ENCODE measurements at places on chromosomes 1 and 21.
A peak's percentile ranks its signal among the peaks of the same experiment; 100 is the strongest.

DNA sequence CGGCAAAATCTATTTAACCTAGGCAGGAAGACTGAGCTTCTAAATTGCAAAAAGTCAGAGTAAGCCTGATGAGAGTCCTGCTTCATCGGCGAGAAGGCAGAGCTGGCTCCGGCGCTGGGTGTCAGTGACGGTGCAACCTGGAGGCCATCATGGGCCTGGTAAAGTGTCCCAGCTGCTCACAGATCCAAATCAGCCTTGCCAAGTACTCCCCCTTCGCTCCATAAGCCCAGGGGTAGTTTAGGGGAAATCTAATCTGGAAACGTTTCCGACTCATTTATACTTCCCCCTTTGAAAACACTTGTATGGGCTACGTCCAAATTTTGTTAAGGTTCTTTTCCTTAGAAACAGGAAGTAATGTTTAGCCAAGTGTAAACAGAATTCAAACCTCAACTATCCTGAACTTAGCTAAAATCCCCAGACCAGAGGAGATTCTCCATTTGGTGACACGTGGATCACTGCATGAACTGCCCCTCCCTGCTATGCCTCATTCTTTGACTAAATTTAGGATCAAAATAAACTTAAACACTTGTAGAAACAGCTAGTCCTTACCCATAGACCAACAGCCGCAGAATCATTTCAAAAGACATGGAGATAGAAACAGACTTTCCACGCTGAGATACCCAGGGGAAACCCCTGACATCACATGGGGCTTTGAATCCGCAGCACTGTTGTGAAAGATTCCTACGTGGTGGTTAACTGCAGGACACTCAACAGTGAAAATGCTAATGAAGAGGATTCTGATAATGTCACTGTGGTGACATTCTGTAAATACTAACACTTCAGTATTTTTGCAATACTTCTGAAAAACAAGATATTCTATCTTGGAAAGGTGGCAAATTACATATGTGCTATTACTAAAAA is 172.7 kb downstream of the TGFBR3 start:
- DNase-seq = peak; percentile 35

- no peak for DNase-seq
Measured at GRCh38 chr1:109163551-109163950, 49.6 kb downstream of the ELAPOR1 start.

DNA sequence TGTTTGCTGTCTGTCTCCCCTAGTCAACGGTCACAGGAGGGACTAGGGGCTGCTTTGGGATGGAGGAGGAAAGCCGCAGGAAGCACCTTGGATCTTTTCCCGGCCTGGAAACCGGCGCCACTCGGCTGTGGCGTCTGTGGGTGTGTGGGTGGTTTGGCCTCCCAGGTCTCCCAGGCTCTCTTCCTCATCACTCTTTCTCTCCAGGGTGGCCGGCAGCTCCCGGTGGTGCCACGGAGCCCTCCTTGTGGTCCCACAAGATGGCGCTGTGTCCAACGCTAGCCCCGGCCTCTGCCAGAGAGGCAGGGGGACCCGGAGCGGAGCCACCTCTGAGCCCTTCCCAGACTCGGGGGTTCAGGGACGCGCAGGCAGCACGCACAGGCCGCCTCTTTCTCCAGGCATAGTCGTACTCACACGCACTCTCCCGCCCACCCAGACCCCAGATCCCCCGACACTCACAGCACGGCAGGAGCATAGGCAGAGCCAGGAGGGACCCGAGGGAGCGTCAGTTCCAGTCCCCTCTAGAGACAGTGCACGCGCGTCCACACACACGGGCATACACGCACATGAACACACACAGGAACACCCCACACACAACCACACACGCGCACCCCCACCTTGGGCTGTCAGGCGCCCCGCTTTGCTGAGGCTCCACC is 31.2 kb downstream of the CDCP2 start:
- peak; percentile 33 for DNase-seq

DNA sequence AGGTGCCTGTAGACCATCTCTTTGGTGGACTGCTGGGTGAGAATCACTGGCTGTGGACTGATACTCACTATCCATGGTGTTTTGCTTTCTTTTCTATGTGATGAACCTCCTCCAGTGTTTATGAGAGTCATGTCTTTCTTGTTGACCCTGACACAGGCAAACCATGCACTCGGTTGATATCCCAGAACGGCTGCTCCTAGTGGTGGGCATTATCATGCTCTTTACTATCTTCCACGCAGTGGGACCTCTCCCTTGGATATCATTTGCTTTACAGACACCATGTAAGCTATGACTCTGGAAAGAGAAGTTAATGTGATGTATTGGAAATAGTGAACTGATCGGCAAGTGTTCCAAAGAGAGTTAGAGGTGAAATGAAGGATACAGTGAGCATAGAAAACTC is 1455.6 kb downstream of the BRINP3 start:
- no peak for DNase-seq

- no peak for DNase-seq
Measured at GRCh38 chr21:35259457-35259856, 210.4 kb upstream of the RUNX1 start.

DNA sequence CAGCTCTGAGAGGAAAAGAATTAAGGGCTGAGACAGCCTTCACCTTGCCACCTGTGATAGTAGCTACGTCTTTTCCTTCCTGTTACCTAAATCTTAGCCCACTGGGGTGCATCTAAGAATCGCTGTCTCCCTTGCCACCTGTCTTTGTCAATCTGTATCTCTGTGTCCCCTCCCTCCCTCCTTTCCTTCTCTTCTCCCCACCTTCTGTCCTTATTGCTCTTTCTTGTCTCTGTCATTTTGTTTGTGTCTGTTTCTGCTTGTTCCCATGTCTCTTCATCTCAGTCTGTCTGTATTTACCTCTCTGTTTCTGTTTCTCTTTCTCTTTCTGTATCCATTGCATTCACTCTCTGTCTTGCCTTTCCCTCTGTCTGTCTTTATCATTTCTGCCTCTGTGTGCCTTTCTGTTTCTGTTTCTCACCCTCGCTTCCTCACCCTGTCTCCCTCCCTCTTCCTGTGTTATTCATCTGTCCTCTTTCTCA is 30.2 kb downstream of the SLC22A15 start:
- DNase-seq = no peak

DNA sequence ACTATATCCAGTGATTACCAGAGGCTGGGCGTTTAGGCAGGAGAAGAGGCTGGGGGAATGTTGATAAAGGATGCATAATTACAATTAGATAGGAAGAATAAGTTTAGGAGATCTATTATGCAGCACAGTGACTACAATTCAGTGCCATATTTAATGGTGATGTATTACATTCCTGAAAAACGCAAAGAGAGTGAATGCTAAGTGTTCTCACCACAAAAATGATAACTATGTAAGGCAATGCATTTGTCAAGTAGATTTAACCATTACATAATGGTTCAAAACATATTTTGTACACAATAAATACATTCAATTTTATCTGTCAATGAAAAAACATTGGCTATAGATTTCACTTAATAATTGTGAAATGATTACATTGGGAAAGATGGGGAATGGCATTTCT is 548.9 kb downstream of the NUF2 start:
- DNase-seq = no peak

DNA sequence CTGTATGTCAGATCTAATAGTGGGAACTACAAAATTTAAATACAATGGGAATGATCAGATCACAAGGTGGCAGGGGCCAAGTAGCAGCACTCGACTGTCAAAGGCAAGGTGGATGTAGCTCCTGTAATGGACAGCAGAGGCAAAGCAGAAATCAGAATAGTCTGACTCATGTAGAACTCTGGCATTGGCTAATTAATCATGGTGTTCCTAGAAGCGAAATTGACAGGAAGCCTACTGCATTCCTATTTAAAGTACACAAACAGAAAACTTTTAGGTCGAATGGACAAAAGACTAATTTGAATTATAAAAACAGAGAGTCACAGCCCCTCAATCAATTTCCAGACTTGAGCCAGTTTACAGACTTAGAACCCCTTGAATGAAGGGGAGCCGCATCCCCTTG is 17.4 kb upstream of the IL12RB2 start:
- no peak for DNase-seq

DNA sequence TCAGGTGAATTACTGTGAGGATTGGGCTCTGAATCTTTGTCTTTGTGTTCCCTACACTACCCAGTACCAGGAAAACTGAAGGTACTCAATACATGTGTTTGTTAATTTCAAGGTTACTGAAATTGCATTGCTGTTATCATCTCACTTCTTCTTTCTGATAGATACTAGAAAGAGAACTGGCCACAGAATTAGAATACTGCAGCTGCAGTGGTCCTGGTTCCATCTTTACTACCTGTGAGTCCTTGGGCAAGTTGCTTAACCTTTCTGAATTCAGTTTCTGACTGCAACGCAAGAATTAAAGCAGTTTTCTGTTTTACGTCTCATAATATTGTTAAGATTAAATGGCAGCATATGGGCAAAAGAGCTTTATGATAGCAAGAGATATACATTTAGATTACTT is 263.5 kb downstream of the LMO4 start:
- no peak for DNase-seq

- no peak for DNase-seq
Measured at GRCh38 chr1:225851805-225852204, 30.4 kb downstream of the TMEM63A start.

GRCh38 chr1:153417136-153417888 is 992 bp downstream of the S100A7A start:
- DNase-seq = no peak

DNA sequence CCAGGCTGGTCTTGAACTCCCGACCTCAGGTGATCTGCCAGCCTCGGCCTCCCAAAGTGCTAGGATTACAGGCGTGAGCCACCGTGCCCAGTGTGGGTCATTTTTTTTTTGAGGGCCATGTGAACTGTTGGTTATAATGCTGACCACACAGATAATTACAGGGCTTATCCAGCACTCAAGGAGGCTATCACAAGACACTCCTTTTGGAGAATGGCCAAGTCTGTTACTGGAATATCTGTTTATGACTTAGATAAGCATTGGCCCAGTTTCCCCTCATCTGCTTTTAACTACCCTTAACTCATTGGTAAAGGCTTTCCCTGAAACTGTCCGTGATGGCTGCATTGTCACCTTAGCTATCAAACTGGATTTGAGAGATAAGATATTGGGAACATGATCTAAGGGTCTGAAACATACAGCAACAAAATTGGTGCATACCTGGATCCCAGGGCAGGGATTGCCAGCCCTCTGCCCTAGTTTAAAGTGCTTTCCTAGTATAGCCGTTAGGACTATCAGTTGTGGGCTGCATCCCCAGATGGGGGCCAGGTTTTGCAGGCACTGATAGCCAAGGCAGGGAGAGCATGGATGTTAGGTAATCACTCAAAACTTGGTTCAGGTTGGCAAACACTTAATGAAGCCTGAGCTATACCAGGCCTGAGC is 15.6 kb downstream of the SZT2 start:
- no peak for DNase-seq

DNA sequence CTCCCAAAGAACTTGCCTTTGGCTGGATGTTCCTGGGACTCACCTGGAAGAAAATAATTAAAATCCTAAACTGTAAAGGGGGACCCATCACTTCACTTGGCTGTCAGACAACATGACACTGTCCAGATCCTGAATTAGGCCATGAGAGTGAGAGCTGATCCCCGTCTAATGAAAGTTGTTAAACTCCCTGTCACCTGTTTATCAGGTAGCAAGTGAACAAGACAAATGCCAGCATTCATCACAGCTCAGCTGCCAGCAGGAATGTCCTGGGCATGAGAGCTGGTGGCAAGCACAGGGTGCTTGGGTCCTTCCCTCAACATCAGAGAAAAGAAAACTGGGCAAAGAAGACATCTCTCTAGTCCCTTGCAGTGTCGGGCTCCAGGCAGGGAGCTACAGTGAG is 23.8 kb downstream of the PMVK start:
- no peak for DNase-seq

DNA sequence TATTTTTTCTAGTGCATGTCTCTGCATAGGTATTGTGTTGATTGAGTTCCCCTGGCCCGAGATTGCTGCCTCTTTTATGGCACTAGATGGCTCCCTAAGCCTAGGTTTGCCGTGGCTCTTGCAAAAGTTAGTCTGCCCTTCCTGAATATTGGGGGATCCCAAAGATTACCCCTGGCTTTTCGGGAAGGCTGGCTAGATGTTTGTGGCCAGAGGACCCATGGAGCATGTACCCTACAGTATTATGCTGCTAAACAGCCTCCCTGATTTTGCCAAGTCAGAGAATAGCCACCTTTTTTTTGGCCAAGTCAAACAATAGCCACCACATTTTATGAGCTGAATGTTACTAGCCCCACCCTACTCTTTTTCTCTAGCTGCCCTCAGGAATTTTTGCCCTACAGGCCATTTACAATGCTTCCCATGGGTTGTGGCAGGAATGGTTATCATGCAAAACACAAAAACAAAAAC is 343.2 kb downstream of the OLFM3 start:
- DNase-seq = no peak

DNA sequence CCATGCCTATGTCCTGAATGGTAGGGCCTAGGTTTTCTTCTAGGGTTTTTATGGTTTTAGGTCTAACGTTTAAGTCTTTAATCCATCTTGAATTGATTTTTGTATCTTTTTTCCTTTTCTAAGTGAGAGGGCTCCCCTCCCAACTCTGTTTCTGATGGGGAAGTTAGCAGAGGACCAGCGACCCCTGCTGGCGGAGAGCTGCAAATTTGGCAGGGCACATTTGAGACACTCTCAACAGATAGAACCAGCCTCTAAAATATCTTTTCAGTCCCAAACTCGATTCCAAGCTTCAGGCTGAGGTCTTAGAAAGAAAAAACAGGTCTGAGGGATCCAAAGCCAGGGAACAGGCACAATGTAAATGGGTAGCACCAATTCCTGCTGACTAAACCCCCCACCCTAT is 32.5 kb downstream of the LRRC3 start:
- no peak for DNase-seq

- DNase-seq = no peak
Measured at GRCh38 chr21:39720126-39720778, 24.7 kb upstream of the IGSF5 start.

- DNase-seq = no peak
Measured at GRCh38 chr1:50783286-50783685, 176.8 kb downstream of the FAF1 start.

- no peak for DNase-seq
Measured at GRCh38 chr1:110060662-110061060, 9.8 kb downstream of the ALX3 start.

DNA sequence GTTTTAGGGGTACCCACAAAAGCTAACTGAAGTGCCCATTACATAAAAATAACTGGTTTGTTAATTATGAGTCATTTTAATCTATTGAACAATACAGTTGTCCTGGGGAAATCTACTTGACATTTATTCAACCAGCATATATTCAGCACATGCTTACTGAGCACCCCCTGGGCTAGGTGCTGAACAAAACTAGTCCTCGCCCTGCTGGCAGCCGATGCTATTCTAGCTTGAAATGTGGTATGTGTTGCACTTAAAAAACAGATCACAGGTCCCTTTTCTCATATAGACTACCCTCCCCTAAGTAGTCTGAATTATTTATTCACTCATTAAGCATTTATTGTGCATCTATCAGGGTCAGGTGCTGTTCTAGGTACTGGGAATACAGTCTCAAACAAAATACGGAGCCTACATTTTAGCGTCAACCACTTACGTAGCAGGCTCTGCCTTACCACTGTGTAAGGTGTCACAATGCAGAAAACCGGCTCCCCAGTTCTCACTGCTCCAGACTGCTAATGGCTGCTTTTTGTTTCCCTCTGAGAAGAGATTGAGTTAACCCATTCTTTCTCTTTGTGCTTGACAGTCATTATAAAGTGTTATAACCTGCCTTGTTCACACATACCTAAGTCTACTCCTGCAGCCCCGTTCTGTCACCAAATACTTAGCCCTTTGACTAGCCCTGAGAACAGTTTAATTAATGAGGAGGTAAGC is 57.1 kb downstream of the ADCY10 start:
- no peak for DNase-seq

- DNase-seq = peak; percentile 63
Measured at GRCh38 chr21:44892536-44893277, 19.2 kb upstream of the PTTG1IP start.

GRCh38 chr21:29368906-29369305 is 70.2 kb downstream of the BACH1 start:
- DNase-seq = no peak
